ENCODE measurements at places on chromosomes 11 and 22. TPM values are rescaled to one million over a fixed set of nuclear protein-coding genes. Genes with fewer than 3 reads are reported as not detected.

Gene BCO2
- 12.5 TPM for total RNA-seq

Gene OR51I1
- 2.5 TPM for total RNA-seq

Gene OR51B4
- total RNA-seq, result 0.94 TPM

Gene C11orf91
- total RNA-seq, result not detected

Gene SHANK3
- total RNA-seq, result 9.7 TPM

Gene SSTR3
- 0.31 TPM for total RNA-seq

Gene LMF2
- total RNA-seq, result 22.2 TPM

Gene OR6A2
- total RNA-seq, result 2.2 TPM

Gene ZP1
- not detected for total RNA-seq

Gene TRPC6
- total RNA-seq, result 10.0 TPM

Gene KCNK4
- 5.3 TPM for total RNA-seq

Gene ZBTB16
- total RNA-seq, result 21.3 TPM

Gene DAGLA
- 10.6 TPM for total RNA-seq

Gene GNAZ
- total RNA-seq, result 175 TPM

Gene ANGPTL5
- total RNA-seq, result 0.31 TPM

Gene SOX6
- total RNA-seq, result 68.9 TPM

Gene ACR
- not detected for total RNA-seq

Gene SPDYC
- total RNA-seq, result not detected

Gene GLYATL1
- 0.94 TPM for total RNA-seq

Gene SCGB1A1
- not detected for total RNA-seq

Gene E2F8
- total RNA-seq, result 0.63 TPM

Gene ALDH3B2
- not detected for total RNA-seq

Gene LRRN4CL
- 0.31 TPM for total RNA-seq

Gene C22orf15
- total RNA-seq, result not detected

Gene CFAP300
- 2.5 TPM for total RNA-seq

Gene MMP11
- total RNA-seq, result 23.8 TPM

Gene ALX4
- total RNA-seq, result 0.31 TPM

Gene RAG1
- 0.31 TPM for total RNA-seq

Gene DSCAML1
- total RNA-seq, result 30.7 TPM

Gene EXPH5
- 0.94 TPM for total RNA-seq

Gene CCDC87
- 0.63 TPM for total RNA-seq

Gene CECR2
- 13.5 TPM for total RNA-seq

Gene SLC22A25
- total RNA-seq, result not detected

Gene MS4A12
- not detected for total RNA-seq

Gene FAM227A
- 17.2 TPM for total RNA-seq

Gene USP28
- 38.2 TPM for total RNA-seq

Gene PIWIL4
- 13.8 TPM for total RNA-seq

Gene PITPNM1
- total RNA-seq, result 39.1 TPM

Gene DNAJB7
- total RNA-seq, result not detected

Gene THAP12
- 68.2 TPM for total RNA-seq

Gene RAPSN
- total RNA-seq, result not detected

Gene APOC3
- not detected for total RNA-seq

Gene MOV10L1
- 1.9 TPM for total RNA-seq

Gene DBX1
- total RNA-seq, result not detected

Gene NDUFV1
- total RNA-seq, result 174 TPM

Gene TEAD1
- total RNA-seq, result 41.9 TPM

Gene PGA4
- not detected for total RNA-seq

Gene COX8A
- 194 TPM for total RNA-seq

Gene TRPM5
- total RNA-seq, result not detected

Gene CNTN5
- 15.7 TPM for total RNA-seq

Gene SUN2
- total RNA-seq, result 128 TPM
